ENCODE measurements at places on chromosomes 6 and 20. TPM values are rescaled to one million over a fixed set of nuclear protein-coding genes. Genes with fewer than 3 reads are reported as not detected.

Gene LY6G6C
- not detected for total RNA-seq

Gene BPIFB1
- not detected for total RNA-seq

Gene KHDC1
- not detected for total RNA-seq

Gene DEFB132
- not detected for total RNA-seq

Gene NRSN1
- total RNA-seq, result not detected

Gene FAM162B
- not detected for total RNA-seq

Gene PHACTR3
- not detected for total RNA-seq

Gene LAMA5
- total RNA-seq, result 6.8 TPM

Gene MAS1
- total RNA-seq, result not detected

Gene EHMT2
- total RNA-seq, result 47.7 TPM

Gene TRIM39
- total RNA-seq, result 9.1 TPM

Gene LCA5
- total RNA-seq, result 0.83 TPM

Gene PTCHD4
- total RNA-seq, result 8.4 TPM

Gene TTBK1
- not detected for total RNA-seq

All from SK-MEL-5 (cell line).